Renal pelvis (tissue), 12 donors: ENCODE measurements at places on chromosomes 6 and 20. TPM values are rescaled to one million over a fixed set of nuclear protein-coding genes. Genes with fewer than 3 reads are reported as not detected.

Gene TGM3
- polyA plus RNA-seq = 0.57 TPM

Gene AGPAT1
- polyA plus RNA-seq = 116 TPM

Gene TRIM10
- 0.28 TPM for polyA plus RNA-seq

Gene HSPA12B
- 19.1 TPM for polyA plus RNA-seq

Gene LEMD2
- 87.9 TPM for polyA plus RNA-seq

Gene PRL
- 0.06 TPM for polyA plus RNA-seq

GRCh38 chr20:15887387-15887786 lies 685.9 kb downstream of the KIF16B start:
- no peak for DNase-seq

DNA sequence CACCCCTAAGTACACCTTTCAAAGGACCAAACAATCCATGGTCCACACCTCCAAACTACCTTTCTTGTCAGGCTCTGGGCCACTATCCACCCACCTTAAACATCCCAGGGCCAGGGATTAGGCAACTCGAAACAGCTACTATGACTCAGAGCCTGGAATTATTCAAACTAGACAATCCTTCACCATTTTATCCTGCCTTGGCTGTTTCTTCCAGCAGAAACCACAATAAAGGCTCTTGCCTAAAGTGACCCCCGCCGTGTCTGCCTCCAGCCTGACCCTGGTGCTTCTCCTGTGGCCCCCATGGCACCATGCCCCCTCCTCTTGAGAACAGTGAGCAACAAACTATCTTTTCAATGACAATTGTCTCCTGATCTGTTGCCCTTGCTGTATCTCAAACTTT lies 195.5 kb downstream of the EPM2A start:
- no peak for DNase-seq

- DNase-seq = no peak
Observed at GRCh38 chr6:45378334-45378926, 696 bp upstream of the SUPT3H start.

GRCh38 chr6:21593412-21593926 lies at the start of gene SOX4:
SOX4 (plus strand) TSS chr6:21593751; CDS start chr6:21594535, 784 bp downstream.
- peak; percentile 100 for DNase-seq

DNA sequence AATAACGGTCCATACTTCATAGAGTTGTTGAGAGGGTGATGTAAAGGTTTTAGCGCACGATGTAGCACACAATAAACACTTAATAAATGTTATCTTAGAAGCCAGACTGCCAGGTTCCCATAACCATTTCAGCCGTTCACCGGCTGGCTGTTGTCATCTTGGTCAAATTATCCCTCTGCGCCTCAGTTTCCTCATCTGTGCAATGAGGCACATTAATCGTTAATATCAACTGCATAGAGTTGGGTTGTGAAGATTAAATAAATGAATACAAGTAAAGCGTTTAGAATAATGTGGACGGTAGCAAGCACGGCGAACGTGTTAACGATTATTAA lies 432 bp upstream of the PSMF1 start:
- no peak for DNase-seq

DNA sequence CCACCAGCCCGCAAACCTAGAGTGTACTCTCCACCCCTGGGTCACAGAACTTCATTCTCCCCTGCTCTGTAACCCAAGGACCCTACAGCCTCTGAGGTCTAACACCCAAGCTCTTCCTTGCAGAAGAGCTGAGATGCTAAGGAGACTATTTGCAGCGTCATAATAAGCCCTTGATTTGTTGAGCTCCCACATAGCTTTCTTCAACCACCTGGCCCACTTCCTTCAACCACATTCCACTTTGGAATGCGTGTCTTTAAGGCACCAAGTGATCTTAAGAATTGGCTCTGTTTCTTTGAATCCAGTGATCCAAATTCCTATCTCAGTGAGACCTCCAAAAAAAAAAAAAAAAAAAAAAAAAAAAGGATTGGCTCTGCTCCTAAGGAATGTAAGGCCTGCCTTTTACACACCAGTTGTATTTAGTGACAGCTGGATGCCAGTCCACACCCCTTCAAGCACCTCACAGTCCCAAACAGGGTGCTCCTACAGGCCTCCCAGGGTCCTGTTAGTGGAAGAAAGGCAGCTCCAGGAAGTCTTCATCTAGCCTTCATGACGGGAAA lies 106.2 kb downstream of the UBE3D start:
- DNase-seq = no peak

GRCh38 chr6:132817554-132818403 lies 3.4 kb downstream of the RPS12 start:
- DNase-seq = no peak

DNA sequence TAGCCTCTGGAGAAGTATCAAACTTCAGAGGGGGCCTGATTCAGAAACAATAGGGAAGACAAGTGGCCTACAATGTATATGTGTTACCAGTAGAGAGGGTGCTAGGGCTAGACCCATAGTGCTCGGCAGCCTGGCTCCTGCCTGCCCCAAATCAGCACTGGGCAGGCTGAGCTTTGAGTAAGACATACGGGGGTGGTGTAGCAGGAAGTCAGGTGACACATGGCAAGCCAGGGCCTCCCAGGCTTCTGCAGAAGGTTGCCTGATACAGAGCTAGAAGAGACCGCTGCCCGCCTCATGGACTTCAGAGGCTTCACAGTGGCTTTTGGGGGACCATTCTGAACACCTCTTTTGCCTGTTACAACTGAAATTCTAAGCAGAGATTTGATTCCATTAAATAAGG lies 43.4 kb downstream of the RALY start:
- DNase-seq = no peak

DNA sequence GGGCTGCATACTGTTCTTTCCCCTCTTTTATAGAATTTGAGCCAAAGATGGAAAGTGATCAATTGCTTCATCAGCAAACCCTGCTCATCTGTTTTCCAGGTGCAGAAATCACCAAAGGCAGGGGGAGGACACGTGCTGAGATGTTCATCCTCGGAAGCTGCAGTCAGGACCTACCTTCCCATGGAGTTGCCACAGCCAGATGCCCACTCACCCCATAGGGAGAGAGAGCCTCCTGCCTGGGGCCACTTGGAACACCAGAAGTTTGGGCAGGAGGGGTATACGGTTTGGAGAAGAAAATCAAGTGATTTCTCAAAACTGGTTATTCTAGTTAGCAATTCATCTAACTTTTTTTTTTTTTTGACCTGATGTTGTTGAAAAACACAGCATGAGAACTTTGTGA lies 5.3 kb upstream of the CST7 start:
- DNase-seq = no peak

- no peak for DNase-seq
Observed at GRCh38 chr6:169132352-169132940, 121.2 kb downstream of the THBS2 start.

DNA sequence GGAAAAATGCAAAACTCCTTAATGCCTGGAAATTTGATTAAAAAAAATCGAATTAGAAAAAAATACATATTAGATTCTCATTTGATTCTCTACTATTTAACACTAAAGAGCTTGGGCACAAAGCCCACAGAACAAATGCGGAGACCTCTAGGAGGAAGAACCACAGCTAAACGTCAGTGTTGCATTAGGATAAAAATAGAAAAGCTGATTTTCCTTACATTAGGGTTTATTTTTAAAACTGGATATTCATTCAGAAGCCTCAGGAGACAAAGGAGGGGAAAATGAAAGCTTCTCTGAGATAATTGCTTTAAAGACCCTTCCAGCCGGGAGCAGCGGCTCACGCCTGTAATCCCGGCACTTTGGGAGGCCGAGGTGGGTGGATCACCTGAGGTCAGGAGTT lies 77.3 kb downstream of the ECT2L start:
- DNase-seq = no peak

DNA sequence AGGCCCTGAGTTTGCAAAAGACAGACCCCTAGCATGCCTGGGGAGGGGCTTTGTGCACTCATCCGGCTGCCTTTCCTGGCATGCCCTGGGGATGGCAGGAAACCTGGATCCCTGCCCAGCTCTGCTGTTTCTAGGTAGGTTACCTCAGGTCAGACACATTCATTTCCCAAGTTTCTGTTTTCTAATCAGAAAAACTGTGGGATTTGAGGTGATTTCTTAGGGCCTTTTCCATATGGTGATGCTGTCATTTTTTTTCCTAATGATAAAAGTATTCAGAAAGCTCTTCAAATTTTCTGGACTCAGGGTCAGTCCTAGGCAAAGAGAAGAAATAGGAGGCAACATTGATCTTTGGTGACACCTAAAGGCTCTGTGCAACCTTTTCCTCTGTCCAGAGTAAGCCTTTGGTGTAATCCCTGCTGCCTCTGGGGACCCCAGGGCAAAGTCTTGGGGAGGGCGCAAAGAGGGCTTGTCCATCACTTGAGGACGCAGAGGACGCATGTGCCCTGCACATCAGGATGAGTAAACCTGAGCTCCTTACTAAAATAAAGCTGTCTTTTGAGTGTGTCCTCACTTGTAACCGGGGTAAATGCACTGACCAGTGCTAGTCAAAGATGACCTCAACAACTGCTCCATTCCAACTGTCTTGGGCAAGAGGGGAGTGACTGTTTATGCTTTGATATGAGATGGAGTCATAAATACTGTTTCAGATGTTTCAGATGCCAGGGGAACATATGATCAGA lies 13.5 kb upstream of the TRAM2 start:
- no peak for DNase-seq

DNA sequence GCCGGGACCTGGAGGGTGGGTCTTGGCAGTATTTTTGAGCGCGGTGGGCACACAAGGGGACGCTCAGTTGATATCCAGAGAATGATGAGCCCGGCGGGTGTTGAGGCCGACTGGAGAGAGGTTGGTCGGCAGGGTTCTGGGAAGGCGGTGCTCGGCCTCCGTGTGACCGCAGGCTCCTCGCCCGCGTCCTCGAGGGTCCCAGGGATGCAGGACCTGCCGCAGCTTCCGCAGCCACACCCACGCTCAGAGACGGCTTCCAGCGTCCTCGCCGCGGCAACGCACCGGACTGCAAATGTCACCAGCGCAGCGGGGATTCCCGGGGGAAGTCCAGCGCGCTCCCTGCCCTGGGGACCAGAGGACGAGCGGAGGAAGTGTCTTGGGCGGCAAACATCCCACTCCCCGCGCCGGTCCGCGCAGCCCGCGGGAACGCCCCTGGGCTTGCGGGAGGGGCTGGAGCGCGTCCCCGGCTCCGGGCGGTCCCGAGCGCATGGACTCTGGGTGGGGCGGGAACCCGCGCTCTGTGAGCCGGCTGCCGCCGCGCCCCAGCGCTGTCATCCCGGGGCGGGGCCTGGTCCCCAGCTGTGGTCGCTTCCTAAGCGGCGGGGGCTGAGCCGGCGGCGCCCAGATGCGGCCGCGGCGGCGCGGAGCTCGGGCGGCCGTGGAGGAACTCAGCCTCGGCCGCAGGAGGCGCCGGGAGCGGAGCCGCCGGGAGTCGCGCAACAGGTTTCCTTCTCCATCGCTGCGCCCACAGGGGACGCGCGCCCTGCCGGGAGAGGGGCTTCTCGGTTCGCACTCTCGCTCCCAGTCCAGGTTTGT lies at the start of gene STX11:
STX11 (plus strand) TSS at position 624 of the 816 bp plus-strand sequence. CDS start 36,111 bp downstream, outside the sequence.
- peak; percentile 42 for DNase-seq

DNA sequence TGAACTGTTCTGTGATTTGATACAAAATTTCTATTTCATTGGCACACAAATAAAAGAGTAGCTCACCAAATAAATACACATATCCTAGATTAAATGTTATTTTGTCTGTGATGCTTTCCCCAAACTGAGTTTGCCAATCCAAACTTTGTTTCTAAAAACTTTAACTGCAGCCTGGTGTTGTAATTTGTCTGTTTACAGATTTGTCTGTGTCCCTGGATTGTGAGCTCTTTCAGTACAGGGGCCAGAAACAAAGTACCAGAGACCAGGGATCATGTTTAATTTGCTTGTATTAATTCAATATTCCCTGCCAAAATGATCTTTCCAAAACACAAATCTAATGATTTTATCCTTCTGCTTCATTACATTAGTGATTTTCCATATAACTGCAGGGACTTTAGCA lies 1044.6 kb upstream of the GJE1 start:
- DNase-seq = no peak

- DNase-seq = no peak
Observed at GRCh38 chr20:62536871-62537401, 61.1 kb upstream of the GATA5 start.

DNA sequence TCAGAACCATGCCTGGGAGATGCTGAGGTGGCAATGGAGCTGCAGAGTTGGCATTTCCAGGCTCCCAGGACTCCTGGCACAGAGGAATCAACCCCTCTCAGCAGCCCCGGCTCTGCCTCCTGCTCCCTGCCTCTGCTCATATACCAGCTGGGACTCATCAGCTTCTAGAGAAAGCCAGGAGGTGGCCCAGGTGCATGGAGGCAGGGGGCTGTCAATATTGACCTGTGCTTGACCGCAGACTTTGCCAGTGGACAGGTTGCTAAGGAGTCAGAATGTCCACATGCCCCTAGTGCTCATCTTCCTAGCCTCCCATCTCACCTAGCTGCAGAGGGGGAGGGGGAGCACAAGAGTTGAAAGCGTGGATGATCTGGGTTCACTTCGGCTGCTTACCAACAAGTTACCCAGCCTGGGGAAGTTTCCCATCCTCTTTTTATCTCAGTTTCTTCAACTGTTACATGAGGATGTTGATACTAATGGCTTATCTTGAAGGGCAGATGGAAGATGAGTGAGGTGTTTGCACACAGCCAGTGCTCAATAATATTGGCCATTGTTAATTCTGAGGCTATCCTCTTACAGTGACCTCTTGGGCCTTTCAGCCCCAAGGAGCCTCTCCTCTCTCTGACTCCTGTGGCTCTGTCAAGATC lies 9.2 kb upstream of the SCRT2 start:
- DNase-seq = no peak

DNA sequence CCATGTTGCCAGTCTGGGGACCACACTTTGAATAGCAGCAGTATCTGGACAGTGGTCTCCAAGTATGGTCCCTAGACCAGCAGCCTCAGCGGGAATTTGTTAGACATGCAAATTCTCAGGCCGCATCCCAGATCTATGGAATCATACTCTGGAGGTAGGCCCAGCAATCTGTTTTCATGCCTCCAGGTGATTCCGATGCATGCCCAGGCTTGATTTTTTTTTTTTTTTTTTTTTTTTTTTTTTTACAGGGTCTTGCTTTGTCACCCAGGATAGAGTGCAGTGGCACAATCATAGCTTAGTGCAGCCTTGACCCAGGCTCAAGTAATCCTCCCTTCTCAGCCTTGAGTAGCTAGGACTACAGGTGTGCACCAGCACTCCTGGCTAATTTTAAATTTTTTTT lies 682 bp upstream of the SLA2 start:
- no peak for DNase-seq
